ENCODE measurements at places on chromosomes 11 and 22.

- DNase-seq, result no peak
Observed at GRCh38 chr11:111532365-111532709, 8.2 kb upstream of the LAYN start.

GRCh38 chr11:111634981-111635705, 32.9 kb downstream of the SIK2 start:
- DNase-seq, result no peak

GRCh38 chr11:3981084-3981633, 113.4 kb upstream of the RRM1 start:
- no peak for DNase-seq

DNA sequence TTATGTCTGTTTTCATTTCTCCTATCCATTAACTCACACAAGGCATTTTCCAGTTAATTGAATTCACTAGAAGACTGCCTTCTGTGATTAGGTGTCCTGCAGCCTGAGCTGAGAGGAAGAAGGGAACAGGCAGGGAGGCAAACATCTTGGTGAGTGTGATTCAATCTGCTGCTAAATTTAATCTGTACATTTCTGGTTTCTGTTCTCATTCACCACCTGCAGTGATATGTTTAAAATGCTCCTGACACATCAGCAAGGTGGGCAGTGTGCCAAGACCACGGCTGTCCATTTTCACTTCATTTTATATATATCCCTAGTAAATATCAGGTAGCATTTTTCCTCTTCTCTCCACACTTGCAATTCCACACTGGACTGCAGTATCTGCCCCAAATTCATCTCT, 416.5 kb downstream of the TMEM135 start:
- no peak for DNase-seq
